ENCODE measurements at places on chromosomes 12 and 14.

- DNase-seq = no peak
Measured at GRCh38 chr12:100986595-100987547, 192.3 kb downstream of the ANO4 start.

DNA sequence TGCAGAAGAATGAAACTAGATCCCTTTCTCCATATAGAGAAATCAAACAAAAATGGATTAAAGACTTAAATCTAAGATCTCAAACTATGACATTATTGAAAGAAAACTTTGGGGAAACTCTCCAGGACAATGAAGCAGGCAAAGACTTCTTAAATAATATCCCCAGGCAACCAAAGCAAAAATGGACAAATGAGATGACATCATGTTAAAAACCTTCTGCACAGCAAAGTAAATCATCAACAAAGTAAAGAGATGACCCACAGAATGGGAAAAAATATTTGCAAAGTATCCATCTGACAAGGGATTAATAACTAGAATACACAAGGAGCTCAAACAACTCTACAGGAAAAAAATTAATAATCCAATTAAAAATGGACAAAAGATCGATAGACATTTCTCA, 101.0 kb downstream of the RALGAPA1 start:
- DNase-seq = no peak

GRCh38 chr14:44271637-44272036, 235.4 kb downstream of the FSCB start:
- no peak for DNase-seq

DNA sequence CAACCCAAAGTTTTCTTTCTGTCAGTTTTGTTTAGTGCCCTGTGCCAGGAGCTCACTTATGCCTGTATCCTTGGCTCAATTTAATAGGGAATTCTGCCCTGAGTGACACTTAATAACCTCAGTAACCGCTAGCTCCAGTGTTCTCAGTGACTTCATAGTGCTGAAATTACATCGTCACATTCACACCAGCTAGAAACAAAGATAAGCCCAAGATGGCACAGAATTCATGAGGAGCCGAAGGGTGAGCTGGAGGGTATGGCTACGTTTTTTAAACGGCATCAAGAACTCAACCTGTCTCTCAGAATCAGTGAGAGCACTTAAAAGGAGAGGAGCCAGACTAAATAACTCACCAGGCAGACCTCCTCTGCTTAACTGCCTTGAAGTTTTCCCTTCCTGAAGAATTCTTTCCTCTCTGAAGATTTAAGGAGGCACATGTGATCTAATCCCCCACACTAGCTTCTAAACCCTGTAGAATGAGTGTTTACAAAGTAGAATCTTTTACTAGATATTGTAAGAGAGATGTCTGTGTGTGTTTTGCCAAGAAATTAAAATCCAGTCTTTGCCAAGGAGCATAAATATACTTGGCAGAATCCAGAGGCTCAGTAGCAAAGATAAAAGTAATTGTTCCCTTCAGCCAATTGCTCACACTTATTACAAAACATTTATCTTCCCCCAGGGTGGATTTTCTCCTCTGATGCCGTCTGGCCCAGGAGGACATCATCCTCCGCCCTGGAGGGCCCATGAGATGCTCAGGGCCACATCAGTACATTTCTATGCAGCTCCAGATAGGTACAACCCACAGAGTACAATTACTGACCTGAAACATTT, 37.3 kb downstream of the PTGER2 start:
- DNase-seq = no peak

GRCh38 chr12:121918679-121919038, 267 bp downstream of the CFAP251 start:
- no peak for DNase-seq

GRCh38 chr14:101062601-101063000, 159.1 kb upstream of the RTL1 start:
- no peak for DNase-seq

GRCh38 chr12:119229837-119230236, 51.1 kb downstream of the HSPB8 start:
- no peak for DNase-seq

DNA sequence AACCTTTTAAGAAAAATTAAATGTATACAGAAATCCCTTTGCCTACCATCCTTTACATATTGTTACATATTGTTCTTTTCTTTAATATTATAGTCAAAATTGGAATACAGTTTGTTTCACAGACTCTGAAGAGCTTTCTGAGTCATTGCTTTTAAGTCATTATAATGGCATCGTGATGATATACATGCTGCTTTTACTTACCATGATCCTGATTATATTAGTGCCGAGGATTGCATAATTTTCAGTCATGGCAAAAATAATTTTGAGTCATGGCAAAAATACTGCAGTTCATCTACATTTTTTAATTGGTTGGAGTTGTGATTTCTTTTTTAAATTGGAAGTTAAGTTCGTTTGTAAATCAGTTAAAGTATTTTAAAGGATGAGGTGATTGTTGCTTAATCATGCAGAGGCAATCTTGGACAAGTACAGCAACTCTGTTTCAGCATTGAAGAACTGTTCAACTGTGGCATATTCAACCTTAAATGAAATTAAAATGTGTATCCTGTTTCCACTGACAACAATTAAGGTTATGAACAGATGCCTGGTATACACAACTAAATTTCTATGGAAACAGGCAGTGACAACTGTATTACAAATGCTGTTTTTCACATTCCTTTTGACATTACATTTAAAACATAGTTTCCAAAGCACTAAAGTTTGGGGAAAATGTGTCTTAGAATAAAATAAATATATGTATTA, 142.3 kb downstream of the PCNX1 start:
- DNase-seq = no peak

DNA sequence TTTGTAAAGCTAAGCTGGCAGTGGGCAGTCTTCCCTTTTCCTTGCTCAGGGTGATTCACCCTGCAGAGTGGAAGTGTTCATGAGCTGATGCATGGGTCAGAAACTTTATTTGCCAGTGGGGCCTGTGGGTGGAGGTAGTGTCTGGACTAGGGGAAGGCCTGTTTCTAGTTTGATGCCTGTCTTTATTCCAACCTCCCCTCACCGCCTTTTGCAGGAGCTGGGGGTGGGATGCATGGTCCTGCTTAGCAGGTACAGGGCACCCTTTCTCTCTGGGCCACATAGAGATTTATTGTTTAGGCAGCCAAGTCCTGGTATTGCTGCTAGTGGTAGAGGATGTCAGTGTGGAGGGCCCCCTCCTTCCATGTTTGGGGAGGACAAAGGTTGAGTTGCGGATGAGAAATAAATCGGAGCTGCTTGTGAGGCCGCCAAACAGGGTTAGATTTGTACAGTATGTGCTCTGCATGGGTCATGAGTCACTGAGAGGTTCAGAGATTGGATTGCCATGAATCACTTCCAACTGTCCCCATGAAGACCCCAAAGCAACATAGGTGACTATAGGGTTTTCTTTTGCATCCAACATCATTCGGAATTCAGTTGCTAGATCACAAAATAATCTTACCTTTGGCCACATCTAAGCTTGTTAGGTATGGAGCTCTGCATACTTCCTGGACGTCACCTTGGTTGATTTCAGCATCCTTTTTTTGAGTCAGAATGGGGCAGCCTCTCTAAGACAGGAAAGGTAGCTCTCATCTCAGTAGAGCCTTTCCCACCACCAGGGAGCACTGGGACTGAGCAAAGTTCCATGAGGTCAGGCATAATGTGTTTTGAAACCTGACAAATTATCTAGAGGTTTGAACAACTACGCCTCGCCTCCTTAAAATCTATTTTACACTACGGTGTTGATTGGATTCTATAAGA, 8.8 kb downstream of the SMOC1 start:
- no peak for DNase-seq

All from Kasumi-1 (cell line).